NCI-H748 treated with DMSO at 0.1 percent for 48 hours (cell line): ENCODE measurements at places on chromosomes 11 and 22.

- DNase-seq: peak; percentile 66
These were observed 29.4 kb downstream of the SLC1A2 start for GRCh38 chr11:35389897-35390465.

- DNase-seq: peak; percentile 93
These were observed at the start of gene CEP126 for GRCh38 chr11:101914738-101915426. Gene CEP126 (plus strand): TSS chr11:101915010. CDS start chr11:101915285, 275 bp downstream.

GRCh38 chr11:117550466-117550865 lies 222.8 kb downstream of the CEP164 start:
- DNase-seq: no peak

GRCh38 chr11:65205602-65205967 lies 23.9 kb downstream of the CAPN1 start:
- DNase-seq: no peak

GRCh38 chr22:43375951-43376455 lies 32.8 kb upstream of the SCUBE1 start:
- no peak for DNase-seq

DNA sequence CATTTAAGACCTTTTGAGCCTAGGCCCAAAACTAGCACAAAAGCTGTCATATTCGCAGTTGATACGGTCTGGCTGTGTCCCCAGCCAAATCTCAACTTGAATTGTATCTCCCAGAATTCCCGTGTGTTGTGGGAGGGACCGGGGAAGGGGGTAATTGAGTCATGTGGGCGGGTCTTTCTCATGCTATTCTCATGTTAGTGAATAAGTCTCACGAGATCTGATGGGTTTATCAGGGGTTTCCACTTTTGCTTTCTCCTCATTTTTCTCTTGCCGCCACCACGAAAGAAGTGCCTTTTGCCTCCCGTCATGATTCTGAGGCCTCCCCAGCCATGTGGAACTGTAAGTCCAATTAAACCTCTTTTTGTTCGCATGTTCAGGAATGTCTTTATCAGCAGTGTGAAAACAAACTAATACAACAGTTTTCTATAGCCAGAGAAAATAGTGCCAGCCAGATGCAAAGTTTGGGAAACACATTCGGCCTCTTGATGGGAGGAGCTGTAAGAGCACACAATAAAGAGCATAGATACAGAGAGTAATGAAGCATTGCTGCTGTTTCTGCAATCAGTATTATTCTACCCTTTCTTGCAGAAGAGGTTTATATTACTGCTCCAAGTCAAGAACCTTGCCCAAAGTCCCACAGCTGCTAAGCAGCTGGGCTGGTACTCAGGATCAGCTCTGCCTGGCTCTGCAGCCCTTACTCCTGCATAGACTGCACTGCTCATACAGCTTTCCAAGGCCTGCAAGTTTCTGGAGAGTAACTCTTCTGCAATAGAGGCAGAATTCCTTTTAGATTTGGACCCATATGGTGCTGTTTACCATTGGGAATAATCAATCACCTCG lies 2.0 kb upstream of the ZNF195 start:
- DNase-seq: no peak

DNA sequence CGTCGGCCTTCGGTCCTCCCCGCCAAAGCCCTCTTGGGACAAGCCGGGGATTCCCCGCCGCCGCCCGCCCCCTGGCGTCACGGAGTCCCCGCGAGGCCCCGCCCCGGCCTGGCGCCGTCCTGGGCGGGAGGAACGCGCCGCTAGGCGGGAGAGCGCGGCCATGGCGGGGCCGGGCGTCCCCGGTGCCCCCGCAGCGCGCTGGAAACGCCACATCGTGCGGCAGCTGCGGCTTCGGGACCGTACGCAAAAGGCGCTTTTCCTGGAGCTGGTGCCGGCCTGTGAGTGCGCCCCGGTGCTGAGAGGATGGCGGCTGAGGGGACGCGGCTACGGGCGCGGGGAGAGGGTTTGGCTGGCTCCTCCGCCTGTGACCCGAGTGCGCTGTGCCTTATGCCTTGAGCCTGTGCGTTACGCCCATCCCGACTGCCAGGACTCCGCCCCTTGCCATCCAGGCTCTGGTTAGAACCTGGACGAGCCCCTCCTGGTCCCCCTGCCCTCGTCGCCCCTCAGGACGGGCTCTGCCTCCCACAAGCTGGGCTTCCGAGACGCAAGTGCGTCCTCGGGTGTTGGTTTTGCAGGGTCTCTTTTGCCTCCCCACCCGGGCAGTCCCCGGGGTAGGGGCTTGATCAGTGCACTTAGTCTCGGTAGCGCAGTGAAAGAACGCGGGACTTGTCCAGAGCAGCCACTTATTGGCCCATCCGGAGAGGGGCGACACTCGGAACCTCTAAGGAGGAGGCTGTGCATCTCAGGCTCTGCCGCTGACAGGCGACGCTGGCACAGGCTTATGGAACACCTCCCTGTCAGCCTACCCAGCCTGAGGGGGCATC lies at the start of gene ATG16L2:
Gene ATG16L2 (plus strand): TSS at position 126 of the 824 bp plus-strand sequence. CDS start 35 bp downstream, at position 161.
- peak; percentile 70 for DNase-seq

DNA sequence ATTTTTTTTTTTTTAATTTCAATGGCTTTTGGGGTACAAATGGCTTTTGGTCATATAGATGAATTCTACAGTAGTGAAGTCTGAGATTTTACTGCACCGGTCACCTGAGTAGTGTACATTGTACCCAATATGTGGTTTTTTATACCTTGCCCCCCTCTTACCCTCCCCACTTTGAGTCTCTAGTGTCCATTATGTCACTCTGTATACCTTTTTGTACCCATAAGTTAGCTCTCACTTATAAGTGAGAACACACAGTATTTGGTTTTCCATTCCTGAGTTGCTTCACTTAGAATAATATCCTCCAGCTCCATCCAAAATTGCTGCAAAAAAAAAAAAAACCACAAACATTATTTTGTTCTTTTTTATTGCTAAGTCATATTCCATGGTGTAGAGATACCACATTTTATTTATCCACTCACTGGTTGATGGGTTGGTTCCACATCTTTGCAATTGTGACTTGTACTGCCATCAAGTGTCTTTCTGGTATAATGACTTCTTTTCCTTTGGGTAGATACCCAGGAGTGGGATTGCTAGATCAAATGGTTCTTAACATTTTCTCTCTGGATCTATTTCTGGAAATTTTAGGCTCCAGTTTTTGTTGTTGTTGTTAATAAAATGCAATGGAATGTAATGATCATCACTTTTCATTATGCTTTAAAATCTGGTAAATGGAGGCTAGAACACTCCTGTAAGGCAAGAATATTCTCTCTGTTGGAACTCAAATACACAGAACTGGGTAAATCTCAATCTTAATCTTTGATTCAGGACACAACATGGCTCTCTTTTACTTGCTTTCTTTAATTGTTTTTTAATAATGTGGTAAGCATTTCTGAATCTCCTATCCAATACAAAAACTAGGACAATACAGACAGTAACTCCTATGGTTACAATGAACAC lies 10.3 kb downstream of the NEAT1 start:
- DNase-seq: peak; percentile 18

GRCh38 chr22:35229865-35230264 lies 27.4 kb upstream of the HMGXB4 start:
- no peak for DNase-seq

DNA sequence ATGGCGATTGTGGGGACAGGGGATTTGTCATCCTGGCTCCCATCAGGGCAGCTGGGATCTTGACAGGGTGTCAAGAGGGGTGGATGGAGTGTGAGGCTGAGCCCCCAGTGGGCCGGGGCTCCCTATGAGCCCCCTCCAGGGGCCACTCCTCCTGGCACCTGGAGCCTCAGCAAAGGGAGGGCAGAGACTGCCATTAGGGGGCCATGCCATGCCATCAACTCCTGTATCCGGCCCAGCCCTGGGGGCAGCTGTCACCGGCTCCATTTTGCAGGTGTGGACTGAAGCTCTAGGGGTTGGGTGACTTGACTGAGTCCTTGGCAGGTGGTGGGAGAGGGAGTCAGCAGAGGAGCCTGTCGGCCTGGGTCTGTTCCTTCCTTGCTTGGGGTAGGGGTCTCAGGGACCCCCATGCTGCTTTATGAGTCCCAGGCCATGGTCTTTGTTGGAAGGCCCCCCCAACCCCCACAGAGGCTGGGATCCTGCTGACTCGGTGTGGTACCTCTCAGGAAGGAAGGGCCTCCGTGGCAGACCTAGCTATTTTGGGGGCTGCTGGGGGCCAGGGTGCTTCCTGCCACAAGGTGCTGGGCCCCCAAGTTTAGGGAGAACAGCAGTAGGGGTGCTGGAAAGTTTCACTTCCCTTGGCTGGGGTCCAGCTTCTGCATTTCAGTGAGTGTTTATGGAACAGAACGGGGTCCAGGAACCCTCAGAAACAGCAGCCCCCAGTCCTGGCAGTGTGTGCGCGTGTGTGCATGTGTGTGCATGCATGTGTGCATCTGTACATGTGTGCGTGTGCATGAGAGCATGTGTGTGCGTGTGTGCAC lies 1.5 kb downstream of the ACY3 start:
- DNase-seq: no peak

- DNase-seq: no peak
These were observed 525 bp downstream of the DGCR2 start for GRCh38 chr22:19121631-19122142.

GRCh38 chr11:126997196-126997595 lies 3.4 kb downstream of the KIRREL3 start:
- no peak for DNase-seq

- DNase-seq: no peak
These were observed 6.9 kb downstream of the MUC6 start for GRCh38 chr11:1029654-1030053.

DNA sequence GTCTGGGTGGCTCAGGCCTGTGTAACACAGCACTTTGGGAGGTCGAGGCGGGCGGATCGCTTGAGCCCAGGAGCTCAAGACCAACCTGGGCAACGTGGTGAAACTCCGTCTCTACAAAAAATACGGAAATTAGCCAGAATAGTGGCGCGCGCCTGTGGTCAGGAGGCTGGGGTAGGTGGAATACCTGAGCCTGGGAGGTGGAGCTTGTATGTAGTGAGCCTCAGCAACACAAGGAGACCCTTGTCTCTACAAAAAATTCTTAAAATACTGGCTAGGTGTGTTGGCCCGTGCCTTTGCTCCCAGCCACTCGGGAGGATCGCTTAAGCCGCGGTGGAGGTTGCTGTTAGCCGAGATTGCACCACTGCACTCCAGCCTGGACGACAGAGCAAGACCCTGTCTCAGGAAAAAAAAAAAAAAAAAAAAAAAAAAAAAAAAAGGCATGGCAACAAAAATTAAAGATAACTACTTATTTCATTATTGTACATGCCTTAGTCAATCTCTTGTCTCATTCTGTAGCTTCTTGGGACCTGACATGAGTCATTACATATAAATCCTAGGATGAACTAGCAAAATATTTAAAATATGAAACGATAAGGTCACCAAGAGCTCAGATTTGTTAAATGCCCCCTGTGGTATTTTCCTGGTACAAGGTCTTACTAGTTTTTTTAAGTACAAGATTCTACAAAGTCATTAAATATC lies 1.1 kb downstream of the TAF1D start:
- no peak for DNase-seq

- no peak for DNase-seq
These were observed 85.4 kb downstream of the WNT7B start for GRCh38 chr22:45891471-45891995.

DNA sequence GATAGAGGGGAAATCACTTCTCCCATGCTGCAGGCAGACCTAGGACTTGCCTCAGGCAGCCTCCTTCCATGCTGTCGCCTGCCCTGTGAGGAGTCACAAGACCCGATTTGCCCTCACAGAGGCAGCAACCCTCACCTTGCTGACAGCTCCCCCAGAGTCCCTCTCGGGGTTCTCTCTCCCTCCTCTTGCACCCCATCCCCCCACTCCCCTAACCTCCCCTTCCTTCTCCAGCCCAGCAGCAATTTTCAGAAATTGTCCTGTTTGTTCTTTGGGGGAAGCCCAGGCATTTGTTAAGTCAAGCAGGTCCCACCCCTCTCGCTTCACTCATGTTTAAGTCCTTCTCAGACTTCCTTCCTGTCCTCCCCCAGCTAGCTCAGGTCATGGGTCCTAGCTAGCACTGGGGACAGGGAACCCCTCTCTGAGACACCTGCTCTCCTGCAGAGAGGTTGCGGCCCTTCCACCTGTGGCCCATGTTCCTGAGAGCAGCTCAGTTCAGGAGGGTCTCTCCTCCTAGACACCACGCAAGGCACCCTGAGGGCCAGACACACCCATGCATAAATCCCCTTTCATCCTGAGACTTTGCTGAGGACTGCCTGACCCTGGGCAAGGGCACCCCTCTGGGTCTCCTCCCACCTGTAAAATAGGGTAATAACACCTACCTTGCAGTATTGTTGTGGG lies 6.3 kb upstream of the FXYD2 start:
- no peak for DNase-seq

- DNase-seq: no peak
These were observed 27.5 kb downstream of the FBXO7 start for GRCh38 chr22:32501836-32502752.

GRCh38 chr22:49210606-49211005 lies 617.1 kb downstream of the BRD1 start:
- no peak for DNase-seq

DNA sequence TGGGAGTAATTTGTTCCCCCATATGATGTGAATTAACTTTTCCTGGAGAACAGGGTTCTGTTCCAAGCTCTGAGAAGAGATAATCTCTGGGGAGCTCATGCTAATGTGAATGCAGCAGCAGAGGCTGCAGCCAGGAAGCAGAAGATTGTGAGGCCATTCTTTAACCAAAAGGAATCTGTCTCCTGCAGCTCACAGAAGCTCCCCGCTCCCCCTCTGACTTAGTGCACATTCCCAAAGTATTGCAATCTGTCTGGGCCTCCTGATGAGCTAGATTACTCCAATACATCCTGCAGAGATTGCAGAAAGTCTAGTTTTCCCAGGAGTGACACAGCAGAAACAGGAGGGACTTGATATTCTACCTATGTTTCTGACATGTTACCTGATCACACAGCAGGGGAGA lies 420.6 kb upstream of the FAT3 start:
- DNase-seq: no peak

DNA sequence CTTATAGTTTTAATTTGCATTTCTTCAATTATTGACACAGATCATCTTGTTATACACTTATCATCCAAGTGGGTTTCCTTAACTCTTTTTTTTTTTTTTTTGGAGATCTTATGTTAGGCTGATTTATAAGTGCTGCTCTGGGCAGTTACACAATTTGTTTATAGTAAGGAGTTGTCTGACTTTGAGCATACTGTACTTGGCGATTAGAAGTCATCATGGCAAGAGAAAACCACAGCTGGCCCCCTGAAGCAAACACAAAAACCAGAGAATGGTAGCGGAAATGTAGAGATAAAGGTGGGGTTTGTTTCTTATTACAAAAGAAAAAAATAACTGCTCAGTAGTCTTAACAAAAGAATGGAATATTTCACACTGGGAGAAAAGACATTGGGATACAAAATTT lies 292.6 kb downstream of the SWAP70 start:
- DNase-seq: no peak

DNA sequence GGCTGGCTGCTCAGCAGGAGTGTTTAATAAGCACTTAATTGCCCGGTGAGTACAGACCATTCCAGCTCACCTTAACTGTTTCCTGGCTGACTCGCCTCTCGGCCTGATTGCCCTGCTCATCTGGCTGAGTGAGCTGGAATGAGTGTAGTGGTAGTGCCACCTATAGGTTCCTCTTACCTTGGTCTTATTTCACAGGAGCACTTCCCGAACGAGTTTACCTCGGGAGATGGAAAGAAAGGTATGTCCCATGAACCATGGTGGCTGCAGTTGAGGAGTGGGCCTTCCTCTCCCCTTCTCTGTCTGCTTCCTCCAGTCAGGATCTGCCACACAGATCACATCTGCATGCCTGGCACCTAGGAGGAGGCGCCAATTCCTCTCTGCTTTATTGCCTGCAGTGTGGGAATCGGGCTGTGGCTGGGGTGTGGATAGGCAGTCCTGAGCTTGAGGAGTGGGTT lies 26.7 kb downstream of the UPB1 start:
- DNase-seq: peak; percentile 79

- DNase-seq: no peak
These were observed 1140.5 kb upstream of the CNTN5 start for GRCh38 chr11:97880209-97880608.
